Esophagus squamous epithelium (tissue), 5 donors: ENCODE measurements at places on chromosomes 11 and 22. TPM values are rescaled to one million over a fixed set of nuclear protein-coding genes. Genes with fewer than 3 reads are reported as not detected.

Gene ACRV1
- not detected for total RNA-seq

GRCh38 chr11:14583252-14584034, 60.2 kb upstream of the PDE3B start:
- DNase-seq, result no peak

GRCh38 chr11:2128130-2128510, 11.1 kb downstream of the IGF2 start:
- DNase-seq, result no peak

GRCh38 chr11:111612224-111612623, 10.0 kb downstream of the SIK2 start:
- DNase-seq, result no peak

Gene ENTHD1
- not detected for total RNA-seq

Gene ABCG4
- 0.40 TPM for total RNA-seq

Gene PDGFD
- 1.6 TPM for total RNA-seq
